ENCODE measurements at places on chromosomes 5 and 9.

DNA sequence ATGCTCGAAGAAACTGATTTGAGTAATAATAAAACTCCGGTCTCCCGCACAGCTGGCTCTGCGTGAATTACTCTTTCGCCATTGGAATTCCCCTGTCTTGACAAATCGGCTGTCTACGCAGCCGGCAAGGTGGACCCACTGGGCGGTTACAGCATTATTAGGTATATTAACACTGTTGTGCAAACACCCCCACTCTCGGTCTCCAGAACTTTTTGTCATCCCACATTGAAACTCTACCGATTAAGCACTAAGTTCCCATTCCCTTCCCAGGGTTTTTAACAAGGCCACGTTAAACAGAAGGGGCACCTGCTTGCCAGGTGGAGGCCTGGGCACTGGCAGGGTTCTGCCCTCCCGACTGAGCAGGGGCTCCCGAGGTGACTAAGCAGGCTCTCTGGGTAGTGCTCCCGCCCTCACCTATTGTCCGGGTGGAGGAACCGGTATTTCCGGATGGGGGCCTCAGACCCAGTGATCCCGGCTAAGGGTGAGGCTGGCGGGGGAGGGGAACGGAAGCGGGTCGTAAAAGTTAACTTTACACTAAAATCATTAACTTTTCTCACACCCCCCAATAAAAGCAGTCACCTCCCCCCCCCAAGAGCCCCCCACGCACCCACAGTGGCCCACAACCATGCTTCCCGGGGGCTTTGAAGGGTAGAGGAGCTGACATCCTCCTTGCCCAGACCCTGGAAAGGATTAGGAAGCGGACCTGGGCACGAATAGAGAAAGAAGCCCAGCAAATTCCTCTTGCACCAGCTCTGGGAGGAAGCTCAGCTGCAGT is 53.5 kb upstream of the TJP2 start:
- peak; percentile 81 for DNase-seq

GRCh38 chr5:96337048-96337781 is 95.8 kb downstream of the PCSK1 start:
- DNase-seq, result no peak

DNA sequence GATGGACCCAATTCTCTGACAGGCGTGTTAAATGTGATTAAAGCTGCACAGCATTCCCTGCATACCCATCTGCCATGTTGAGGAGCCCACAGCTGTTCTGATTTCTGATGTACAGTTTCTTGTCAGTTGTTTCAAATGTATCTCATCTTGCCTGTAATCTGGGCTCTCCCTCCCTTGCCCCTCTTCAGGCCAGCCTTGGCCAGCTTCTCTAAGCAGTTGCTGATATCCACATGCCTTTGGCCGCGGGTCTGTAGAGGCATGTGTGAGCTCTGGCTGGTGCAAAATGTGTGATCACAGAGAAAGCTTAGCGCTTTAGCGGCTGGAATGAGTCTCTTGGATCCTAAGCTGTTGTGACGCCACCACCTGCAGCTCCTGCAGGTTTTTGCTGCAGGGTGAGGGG is 332.0 kb downstream of the MLLT3 start:
- no peak for DNase-seq

- DNase-seq, result no peak
These were observed 60.1 kb downstream of the LHFPL2 start for GRCh38 chr5:78588507-78588906.

DNA sequence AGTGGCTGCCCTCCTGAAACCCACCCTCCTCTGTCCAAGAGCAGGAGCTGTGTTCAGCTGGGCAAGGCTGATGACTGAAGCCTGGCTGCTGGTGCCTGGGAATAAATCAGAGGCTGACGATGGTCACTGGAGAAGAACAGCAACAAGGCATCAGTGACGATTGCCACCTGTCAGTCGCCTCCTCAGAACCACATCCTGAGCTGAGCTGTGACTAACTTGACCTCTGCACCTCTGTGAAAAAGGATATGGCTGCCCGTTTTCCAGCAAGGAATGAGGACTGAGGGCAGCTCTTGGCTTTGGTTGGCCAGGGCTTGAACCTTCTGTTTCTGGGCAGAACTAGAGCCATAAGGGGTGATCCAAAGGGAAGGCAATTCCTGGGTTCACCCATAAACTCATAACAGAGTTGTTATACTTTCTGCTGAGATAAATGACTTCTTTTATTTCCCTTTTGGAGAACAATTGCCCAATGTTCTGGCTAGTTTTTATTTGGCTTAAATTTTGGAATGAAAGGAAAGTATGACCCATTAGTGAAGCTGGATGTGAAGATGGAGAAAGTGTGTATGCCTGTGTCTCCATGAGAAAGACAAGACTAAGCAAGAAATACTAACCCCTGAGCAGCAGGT is 40.1 kb downstream of the TRIP13 start:
- DNase-seq, result no peak

DNA sequence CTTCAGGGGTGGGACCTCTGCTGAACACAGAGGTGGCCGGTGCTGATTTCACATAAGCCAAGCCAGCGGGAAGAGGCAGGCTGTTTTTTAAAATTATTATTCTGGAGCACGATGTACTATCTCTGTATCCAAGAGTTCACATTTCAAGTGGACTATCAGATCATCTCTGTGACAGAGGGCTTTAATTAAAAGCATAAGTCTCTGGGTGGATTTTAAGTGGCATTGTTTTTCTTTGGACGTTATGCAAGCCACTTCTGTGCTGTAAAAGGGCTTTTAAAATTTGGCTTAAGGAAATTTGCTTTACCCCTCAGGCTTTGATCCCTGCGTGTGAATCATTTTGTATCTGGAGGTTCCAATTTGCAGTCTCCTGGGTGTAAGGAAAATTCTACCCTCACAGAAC is 124.7 kb downstream of the PALM2AKAP2 start:
- no peak for DNase-seq
